A549 (cell line): ENCODE measurements at places on chromosomes 6 and 20. TPM values are rescaled to one million over a fixed set of nuclear protein-coding genes. Genes with fewer than 3 reads are reported as not detected.
A peak's percentile ranks its signal among the peaks of the same experiment; 100 is the strongest.

GRCh38 chr20:50983321-50983720 lies 24.7 kb downstream of the MOCS3 start:
- DNase-seq = no peak

Gene HLA-DQB2
- not detected in 3 replicates for polyA plus RNA-seq

Gene PXMP4
- polyA plus RNA-seq = 4.0 to 5.4 TPM (median 4.5 TPM) in 3 replicates

- peak; percentile 81 for DNase-seq
Observed at GRCh38 chr20:4817230-4817671, 95.5 kb downstream of the PRND start.

DNA sequence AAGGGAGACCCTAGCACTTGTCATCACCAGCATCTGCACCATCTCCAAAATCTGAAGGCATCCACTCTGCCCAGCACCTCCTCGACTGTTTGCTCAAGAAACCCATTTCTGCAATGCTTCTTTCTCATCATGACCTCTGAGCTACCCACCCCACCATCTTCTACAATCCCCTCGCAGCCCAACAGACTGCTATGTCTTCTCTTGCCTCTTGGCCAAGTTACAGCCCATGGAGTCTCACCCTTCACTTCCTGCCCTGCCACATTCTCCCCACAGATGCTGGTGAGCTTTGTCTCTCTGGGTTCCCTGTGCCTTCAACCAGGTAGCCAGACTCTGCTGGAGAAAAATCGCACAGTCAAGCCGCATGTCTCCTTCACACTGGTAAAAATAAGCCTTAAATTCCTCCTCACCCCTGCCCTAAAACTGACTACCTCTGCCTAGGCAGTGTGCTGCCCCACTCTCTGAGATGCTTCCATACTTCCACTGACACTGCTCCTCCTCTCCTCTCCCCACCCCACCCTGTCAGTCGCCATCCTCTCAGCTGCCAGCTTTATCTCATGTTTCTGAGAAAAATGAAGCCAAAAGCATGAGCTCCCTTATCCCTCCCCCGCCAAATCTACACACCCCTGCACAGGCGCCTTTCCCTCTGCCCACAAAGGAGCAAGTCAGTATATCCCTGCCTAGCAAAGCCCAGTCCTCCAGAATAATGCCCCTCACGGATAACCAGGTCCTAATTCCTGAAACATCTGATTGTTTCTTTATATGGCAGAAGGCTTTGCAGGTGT lies 2.3 kb upstream of the TXNDC5 start:
- DNase-seq = no peak

DNA sequence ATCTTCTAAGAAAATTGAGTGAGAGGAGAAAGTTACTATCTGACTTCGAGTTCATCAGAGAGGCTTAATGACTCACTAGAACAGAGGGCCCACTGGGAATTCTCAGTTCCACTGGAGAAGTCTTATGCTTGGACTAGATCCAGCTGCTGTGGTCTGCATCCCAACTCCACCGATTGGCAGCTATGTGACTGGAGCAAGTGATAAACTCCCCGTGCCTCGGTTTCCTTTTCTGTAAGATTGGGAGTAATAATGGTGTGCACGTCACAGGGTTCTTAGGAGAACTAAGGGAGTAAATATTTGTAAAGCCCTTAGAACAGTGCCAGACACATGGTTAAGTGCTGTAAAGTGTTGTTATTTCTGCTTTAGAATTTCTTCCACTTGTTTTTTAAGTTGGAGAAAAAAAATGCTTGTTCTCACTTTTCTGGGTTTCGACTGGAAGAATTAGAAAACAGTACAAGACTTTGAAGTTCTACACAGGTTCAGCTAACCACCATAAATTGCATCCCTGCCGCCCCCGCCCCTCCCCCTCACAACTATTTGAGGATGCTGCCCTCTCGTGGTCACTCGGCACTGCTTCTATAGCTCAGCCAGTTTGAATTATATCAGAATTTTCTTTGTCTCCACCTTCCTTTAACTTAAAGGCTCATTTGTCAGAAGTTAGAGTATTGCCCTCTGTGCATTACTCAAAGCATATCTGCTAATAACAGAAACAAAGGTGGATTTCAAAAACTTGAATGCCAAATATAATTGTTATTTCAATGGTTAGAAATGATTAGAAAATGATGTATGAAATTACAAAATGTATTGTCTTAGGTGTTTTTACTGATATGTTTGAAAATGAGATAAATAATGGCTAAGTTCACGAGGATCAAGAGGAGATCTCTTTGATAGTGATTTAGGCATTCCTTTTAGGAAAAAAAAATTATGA lies 95.0 kb upstream of the IFNGR1 start:
- DNase-seq = peak; percentile 66

DNA sequence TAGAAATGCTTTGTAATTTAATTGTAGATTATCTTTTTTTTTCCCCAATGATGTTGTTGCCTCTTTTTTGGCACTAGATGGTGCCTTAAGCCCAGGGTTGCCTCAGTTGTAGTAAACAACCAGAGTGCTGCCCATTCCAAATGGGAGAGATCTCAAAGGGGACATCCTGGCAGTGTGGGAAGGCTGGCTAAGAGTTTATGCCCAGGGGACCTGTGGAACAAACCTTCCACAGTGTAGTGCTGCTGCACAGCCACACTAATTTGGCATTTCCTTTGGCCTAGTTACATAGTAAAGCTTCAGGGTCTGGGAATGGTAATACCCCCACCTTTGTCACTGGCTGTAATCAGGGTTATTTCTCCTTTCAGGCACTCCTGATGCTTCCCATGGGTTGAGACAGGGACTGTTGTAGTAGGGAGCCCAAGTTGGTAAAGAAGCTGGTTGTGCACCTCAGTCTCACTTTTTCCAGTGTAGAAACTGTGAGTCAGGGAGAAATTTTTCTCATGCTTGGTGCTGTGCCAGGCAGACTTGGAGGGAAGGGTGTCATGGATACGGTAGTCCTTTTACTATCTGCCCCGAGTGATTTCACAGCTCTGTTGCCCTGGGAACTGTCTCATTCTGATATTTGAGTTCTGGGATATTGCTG lies 177.8 kb upstream of the ECI2 start:
- DNase-seq = peak; percentile 82

Gene GINS1
- 30.7 to 34.2 TPM (median 33.6 TPM) in 3 replicates for polyA plus RNA-seq

Gene DNAJC5
- polyA plus RNA-seq = 21.7 to 23.2 TPM (median 23.2 TPM) in 3 replicates

DNA sequence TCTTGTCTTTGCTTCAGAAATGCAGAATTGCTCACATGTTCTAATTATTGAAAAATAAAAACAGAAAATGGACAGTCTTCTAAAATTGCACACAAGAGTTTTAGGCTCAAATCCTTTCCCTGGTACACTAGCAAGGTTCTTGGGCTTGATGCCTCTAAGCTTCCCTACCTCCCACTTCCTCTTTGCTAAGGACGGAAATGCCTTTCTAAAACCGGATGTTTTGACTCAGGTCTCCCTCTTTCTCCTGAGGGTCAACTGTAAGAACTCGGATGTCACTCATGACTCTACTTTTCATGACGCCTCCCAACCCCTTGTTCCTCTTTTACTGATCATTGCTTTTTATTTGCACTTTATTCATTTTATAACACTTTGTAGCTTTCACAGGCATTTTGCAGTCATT lies 613.5 kb downstream of the C6orf118 start:
- no peak for DNase-seq

GRCh38 chr6:13767121-13767808 lies 47.1 kb downstream of the MCUR1 start:
- DNase-seq = no peak

Gene TPD52L1
- polyA plus RNA-seq = 80.0 to 115 TPM (median 90.1 TPM) in 3 replicates

Gene HAO1
- not detected in 3 replicates for polyA plus RNA-seq

DNA sequence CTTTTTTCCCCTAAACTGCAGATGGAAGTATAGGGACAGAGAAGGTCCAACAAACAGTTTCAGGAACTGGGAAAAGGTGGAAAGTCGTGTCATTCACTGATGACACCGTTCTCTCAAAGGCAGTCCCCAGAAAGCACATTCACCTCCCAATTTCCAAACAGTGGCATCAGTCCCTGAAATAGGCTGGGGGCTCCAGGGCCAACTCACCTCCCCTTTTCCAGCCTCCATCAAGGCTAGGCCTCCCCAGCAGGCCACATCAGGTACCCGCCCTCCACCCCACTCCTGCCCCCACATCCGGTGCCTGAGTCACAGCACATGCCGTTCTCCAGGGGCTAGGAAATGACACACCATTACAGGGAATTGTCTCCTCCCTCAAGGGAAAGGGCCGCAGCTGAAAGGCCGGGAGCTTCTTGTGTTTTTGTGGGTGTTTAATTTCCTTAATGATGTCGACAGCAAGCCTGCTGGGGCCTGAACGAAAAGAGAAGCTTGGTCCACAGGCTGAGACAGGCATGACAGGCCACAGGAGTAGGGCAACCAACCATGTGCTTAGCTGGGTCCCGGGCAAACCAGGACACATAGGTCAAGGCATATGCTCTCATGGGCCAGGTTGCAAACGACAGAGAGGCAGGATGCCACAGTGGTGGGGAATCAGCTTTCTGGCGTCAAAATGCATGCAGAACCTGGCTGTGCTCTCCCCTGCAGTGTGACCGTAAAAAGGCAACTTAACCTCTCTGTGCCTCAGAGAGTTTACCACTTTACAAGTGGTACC lies 39.2 kb downstream of the ZMYND8 start:
- DNase-seq = peak; percentile 71

GRCh38 chr6:98981473-98981872 lies 33.7 kb upstream of the FBXL4 start:
- no peak for DNase-seq

- no peak for DNase-seq
Observed at GRCh38 chr20:15739035-15739434, 834.2 kb downstream of the KIF16B start.

DNA sequence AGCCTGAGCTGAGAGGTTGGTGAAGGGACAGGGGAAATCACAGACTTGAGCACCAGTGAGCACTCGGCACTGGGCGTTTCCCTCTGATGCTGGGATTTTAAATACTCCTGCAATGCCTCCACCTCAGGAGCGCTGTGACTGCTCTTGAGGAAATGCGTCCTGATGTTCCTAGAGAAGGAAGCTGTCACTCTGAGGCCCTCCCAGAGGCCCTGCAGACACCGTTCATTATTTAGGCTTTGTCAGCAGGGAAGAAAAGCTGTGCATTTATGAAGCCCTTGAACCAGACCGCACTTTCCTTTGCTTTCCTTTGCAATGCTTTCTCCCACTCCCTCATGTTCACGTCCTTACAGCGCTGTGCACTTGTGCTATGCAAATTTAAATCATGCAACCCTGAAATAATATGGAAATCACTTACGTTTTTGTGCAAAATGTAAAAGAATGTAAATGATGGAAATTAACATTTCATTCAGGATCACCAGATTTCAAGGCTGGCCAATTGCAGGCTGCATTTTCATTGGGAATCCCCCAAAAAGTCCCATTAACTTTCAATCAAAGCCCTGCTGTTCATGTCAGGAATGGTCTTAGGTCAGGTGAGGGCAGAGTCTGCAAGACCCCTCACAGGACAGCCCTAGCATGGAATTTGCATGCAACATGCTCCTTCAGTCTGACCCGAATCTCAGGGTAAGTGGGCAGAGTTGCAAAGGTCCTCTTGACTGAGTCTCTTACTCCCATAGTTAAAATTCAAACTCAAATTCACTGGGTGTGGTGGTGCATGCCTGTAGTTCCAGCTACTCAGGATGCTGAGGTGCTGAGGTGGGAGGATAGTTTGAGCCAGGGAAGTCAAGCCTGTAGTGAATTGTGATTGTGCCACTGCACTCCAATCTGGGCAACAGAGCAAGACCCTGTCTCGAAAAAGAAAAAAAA lies 45.8 kb upstream of the SYNDIG1 start:
- DNase-seq = no peak

GRCh38 chr20:43188861-43189553 lies 699 bp downstream of the PTPRT start:
- DNase-seq = no peak

DNA sequence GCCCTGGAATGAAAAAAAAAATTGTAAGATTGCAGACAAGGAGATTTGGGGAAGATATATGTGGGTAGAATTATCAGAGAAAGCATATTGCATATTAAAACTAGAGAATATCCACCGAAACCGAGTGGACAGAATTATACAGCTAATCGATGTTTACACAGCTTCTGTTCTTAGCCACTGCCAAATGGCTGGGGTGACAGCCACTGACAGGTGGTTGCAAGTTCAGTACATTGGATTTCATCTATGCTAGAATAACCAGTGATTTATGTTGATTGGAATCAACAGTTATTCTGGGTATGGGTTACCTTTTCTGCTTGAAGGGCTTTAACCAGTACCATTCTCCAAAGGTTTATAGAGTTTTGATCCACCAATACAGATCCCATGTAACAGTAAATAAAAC lies 48.4 kb upstream of the THEMIS start:
- DNase-seq = no peak

DNA sequence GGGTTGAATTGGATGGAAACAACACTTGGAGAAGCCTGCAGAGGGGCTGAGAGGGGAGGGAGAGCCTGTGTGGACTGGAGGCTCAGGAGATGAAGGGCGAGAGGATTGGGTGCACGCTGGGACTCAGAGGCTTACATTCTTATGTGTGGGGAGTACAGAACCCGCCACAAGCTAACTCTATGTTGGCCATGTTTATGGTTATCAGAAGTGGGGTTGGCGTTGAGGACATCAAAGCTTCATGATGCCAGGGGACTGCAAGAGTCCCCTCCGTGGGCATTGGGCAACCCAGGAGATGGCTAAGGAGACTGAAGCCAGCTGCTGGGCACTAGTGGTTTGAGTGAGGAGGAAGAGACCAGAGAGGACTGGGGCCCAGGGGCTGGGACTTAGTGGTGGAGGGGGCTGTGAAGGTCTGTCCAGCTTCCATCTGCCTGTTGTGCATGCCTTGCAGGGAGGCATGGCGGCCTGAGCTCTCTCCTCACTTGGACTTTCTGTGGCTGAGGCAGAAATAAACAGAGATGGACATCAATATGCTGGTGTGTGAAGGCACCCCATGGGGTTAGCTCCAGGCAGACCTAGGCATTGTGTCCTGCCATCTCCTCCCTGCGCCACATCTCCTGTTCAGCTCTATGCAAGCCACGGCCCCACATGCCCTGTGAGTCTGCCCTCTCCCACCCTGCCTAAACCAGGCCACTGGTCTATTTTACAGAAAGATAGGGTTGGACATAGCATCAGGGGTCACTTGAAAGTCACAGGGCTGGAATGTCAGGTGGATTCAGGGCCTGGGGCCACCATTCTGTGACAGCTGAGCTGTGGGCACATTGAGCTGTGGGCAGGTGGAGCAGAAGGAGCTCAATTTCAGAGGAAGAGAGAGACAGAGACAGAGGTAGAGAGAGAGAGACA lies 61.6 kb downstream of the PHACTR3 start:
- no peak for DNase-seq

GRCh38 chr6:56595490-56596122 lies 47.1 kb downstream of the DST start:
- peak; percentile 8 for DNase-seq

Gene LAMA4
- 3.1 to 3.7 TPM (median 3.7 TPM) in 3 replicates for polyA plus RNA-seq

GRCh38 chr6:135801755-135802465 lies 49.6 kb upstream of the PDE7B start:
- no peak for DNase-seq

DNA sequence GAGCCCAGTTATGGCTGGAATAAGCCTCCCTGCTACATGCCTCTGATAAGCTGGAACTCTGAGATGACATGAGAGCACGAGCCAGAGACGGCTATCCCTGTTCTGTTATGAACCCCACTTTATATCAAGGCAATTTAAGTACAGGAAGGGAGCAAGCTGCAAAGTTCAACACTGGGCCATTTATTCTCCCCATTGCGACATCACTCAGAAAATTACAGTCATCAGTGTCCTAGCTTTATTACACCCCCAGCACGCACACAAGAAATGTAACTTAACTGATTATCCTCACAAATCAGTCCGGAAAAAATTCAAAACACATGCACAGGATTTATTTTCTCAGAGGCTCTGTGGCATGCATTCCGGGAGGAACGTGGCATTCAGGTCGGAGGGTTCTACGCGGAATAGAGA lies 125.3 kb upstream of the SLC2A12 start:
- DNase-seq = no peak

GRCh38 chr20:44217342-44218092 lies 6.9 kb upstream of the OSER1 start:
- peak; percentile 69 for DNase-seq
